WTC11 (cell line): ENCODE measurements at places on chromosomes 11 and 22. TPM values are rescaled to one million over a fixed set of nuclear protein-coding genes. Genes with fewer than 3 reads are reported as not detected.

DNA sequence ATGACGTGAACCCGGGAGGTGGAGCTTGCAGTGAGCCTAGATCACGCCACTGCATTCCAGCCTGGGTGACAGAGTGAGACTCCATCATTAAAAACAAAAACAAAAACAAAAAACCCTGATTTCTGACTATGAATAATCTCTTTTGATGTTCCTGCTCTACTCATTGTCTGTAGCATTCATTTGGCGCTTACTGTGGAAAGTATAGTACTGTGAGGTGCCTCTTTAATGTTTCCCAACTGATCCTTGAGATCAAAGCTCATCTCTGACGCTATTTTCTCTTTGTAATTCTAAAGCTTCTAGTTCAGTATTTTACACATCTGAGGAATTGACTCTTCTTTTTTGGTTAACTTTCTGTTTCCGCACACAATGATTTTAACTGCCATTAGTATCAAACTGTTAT lies 60.0 kb downstream of the GRK3 start:
- peaks cover 44% of the 10 kb centered on the region for H3K4me1 ChIP-seq
- H3K27me3 ChIP-seq, result peaks cover 15% of the 10 kb centered on the region
- no peak overlapping the region for H3K27ac ChIP-seq
- no peak overlapping the region for H3K4me3 ChIP-seq

- H3K27ac ChIP-seq, result no peak overlapping the region; the same call in 1 of the 2 replicates
- no peak overlapping the region for H3K4me3 ChIP-seq
These were observed 2.8 kb upstream of the NARS2 start for GRCh38 chr11:78577495-78577894.

- H3K4me1 ChIP-seq, result no peaks in the 10 kb centered on the region
- DNase-seq, result no peak
- H3K4me3 ChIP-seq, result no peak overlapping the region
- H3K27ac ChIP-seq, result peak overlapping the region; percentile 17; the same call in 1 of the 2 replicates
These were observed 666.1 kb downstream of the CNTN5 start for GRCh38 chr11:99686838-99687237.

DNA sequence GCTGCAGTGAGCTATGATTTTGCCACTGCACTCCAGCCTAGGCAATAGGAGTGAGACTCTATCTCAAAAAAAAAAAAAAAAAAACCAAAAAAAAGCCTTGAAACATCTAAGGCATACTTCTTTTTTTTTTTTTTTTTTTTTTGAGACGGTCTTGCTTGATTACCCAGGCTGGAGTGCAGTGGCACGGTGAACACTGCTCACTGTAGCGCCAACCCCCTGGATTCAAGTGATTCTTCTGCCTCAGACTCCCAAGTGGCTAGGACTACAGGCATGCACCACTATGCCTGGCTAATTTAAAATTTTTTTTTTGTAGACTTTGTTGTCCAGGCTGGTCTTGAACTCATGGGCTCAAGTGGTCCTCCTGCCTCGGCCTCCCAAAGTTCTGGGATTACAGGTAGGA lies 19.5 kb downstream of the ARFGAP3 start:
- H3K36me3 ChIP-seq, result peaks cover 11% of the 10 kb centered on the region
- no peak overlapping the region for H3K27ac ChIP-seq
- H3K4me1 ChIP-seq, result no peaks in the 10 kb centered on the region
- H3K4me3 ChIP-seq, result no peak overlapping the region
- H3K27me3 ChIP-seq, result no peaks in the 10 kb centered on the region

The SHANK3 gene
- 9.6 to 10.5 TPM (median 9.7 TPM) in 3 replicates for total RNA-seq

DNA sequence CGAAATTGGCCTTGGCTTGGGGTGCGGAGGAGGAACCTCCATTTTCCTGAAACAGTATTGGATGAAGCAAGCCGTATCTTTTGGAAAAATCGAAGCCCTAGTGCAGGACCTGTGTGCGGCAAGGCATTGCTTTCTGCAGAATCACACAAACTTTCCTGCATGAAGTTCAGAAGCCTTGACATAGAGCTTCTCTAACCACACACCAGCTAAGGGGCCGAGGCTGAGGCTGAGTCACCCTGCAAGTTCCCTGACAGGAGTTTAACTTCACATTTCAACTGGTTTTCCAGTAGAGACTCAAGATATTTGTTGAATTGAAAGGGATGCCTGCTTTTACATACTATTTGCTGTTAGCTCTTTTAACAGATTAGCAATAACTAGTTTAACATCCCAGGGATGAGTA lies 67.8 kb downstream of the TCF20 start:
- no peaks in the 10 kb centered on the region for H3K27me3 ChIP-seq
- H3K36me3 ChIP-seq, result peaks cover 26% of the 10 kb centered on the region
- peaks cover 20% of the 10 kb centered on the region for H3K4me1 ChIP-seq

GRCh38 chr11:118068206-118068944 lies 8.5 kb upstream of the TMPRSS4 start:
- H3K4me1 ChIP-seq, result peaks cover 6% of the 10 kb centered on the region
- H3K4me3 ChIP-seq, result no peak overlapping the region
